H4 (cell line): ENCODE measurements at places on chromosomes 6 and 20. TPM values are rescaled to one million over a fixed set of nuclear protein-coding genes. Genes with fewer than 3 reads are reported as not detected.

DNA sequence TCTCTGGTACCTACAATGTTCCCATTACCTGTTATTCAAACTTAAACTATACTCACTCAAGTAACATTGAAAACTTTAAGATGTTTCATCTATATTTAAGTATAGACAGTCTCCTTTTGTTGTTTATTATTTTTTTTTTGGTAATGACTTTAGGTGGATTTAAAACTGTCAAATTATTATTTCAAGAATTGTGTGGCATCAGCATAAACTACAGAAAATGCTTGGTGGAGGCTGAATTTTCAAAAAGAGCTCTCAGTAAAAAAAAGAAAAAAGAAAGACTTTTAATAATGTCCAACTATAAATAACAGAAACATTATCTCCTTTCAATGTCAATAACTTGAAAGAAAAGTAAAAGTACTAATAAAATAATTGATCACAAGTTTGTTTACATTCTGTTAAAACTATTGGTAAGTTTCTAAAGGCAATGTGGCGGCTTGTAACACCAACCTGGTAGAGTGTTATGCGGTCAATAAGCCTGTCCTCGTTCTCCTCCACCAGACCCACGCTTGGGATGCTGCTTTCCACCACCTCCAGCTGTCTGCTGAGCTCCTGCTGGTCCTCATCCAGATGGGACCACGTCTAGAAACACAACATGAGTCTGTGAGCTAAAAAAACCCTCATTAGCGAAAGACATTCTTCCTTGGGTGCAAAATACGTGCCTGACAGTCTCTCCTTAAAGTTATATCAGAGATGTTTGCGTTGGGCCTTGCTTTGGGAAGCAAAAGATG, 400.6 kb downstream of the SYNE1 start:
- no peak for DNase-seq

- DNase-seq = no peak
Observed at GRCh38 chr6:109332748-109333147, 49.5 kb downstream of the CD164 start.

DNA sequence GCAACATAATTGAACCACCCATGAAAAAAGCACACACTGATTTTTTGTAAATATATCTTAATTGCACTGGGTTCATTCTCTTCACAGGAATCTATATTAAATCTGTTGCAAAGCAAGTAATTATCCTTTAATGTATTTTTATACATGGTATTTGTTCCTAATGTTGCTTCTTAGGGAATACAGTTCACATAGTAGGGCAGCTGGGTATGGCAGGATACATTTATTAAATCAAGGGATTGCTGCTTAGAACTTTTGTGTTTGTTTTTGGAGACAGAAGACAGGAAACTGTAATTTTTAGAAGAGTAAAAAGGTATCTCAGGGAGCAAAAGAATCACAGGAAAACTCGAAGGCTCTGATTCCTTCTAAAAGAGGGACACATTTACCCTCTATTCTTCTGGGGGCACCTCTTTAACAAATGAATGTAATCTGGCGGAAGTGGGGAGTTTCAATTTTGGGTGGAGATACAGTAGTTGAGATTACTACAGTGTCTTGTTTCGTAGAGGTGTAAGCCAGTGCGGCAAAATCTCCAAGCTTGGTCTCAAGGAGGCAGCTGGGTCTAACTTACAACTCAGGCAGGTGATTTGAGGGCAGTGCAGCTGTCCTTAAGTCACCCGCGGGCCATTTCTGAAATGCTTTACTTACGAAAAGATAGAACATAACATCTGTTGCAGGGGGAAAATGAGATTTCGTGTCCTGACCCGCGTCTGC, 812 bp upstream of the SMIM13 start:
- peak; percentile 21 for DNase-seq

GRCh38 chr20:17276101-17276500, 49.3 kb downstream of the PCSK2 start:
- no peak for DNase-seq

DNA sequence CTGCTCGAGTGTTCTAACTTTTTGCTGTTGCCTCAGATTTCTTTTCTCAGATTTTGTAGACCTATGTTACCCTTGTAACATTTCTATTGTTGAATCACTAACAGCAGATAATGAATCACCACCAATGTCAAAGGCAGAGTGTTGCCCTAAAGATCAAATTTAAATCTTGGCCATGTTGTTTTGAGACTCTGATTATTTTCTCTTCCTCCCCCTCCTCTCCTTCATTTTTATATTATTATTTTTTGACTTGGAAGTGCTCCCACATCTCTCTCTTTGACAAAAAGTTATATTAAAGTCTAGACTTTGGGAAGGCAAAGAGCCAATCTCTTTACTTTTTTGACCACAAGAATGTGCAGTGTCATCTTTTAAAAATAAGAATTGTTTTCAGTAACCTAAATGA, 422.7 kb downstream of the NKAIN2 start:
- DNase-seq = no peak

GRCh38 chr6:52653151-52653550, 17.8 kb upstream of the TMEM14A start:
- no peak for DNase-seq

TRIM15 gene
- total RNA-seq = 0.04 TPM in 1 of 2 replicates, not detected in the other

SLC12A5 gene
- total RNA-seq = 0.21 and 4.3 TPM in 2 replicates

DNA sequence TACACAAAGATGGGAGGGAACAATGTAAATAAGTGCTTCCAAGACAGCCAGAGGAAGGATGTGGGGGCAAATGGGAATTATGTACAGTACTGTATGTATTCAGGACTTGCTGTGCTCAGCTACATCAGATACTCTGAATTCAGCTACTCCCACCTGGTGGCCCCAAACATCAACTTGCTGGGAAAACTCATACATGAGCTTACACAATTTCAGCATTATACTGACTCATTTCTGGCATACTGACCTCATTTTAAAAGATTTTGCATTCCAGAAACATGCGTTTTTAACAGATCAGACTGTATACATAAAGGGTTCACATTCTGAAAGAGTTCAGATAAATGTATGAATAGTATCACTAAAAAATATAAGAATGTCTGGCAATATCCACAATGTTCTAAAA, 59.7 kb downstream of the GPX5 start:
- peak; percentile 36 for DNase-seq

HLA-DQB1 gene
- not detected in 2 replicates for total RNA-seq

DNA sequence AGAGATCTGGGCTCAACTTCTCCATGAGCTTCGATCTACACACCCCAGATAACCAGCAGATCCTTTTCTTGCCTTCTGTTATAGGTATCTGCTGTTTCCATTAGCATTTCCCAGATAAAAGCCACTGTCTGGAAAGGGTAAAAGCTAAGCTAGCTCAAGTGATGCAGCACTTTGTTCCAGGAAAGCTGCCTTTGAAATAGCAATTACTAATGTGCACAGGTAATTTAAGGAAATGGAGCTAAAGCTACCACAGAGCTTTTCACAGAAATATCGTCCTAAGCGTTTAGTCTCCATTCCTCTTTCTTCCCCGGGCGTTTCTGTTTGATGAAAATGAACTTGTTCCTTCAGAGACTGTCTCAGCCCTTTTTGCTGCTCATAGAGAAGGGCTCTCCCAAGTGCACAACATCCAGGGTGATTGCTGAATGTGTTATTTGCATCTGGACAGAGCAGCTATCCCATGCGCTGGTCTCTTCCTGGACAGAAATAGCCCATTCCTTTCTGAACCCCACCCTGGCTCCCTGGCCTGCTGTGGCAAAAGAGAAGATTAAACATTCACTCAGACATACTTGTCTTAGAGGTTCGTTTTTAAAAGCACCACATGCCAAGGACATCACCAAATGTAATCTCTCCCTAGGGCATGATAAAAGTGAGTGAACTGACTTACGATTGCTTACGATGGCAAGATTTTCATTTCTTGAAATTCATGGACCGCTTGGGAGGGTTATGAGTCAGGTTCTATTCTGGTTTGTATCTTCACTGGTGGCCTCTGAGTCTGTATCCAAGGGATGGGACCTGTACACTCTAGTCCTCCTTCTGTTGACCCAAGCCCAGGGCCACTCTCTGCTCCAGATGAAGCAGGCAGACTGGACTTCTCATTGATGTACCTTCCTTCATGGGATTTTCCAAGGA, 429.1 kb upstream of the CDH4 start:
- no peak for DNase-seq

GRCh38 chr6:132199343-132199742, 201.9 kb downstream of the MOXD1 start:
- DNase-seq = no peak
